ENCODE measurements at places on chromosomes 2 and 18.

GRCh38 chr18:74251297-74252038, 40.3 kb downstream of the CYB5A start:
- DNase-seq = peak; percentile 3

DNA sequence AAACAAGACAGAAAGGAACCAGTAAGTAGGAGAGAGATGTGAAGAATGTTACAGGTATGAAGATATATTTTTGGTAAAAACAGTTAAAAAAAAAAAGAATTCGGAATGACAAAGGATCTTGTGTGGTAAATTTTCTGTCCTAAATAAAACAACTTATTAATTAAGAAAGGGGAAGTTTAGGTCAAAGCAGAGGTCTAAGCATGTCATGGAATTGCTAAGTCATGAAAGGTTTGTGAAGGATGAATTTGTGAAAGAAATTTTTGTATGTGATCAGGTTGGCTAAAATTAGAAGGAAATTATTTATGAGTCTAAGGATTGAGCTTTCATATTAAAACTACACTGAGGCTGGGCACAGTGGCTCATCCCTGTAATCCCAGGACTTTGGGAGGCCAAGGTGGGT, 11.1 kb upstream of the ALPG start:
- DNase-seq = no peak

- DNase-seq = no peak
Measured at GRCh38 chr2:235377176-235377575, 116.7 kb upstream of the AGAP1 start.

DNA sequence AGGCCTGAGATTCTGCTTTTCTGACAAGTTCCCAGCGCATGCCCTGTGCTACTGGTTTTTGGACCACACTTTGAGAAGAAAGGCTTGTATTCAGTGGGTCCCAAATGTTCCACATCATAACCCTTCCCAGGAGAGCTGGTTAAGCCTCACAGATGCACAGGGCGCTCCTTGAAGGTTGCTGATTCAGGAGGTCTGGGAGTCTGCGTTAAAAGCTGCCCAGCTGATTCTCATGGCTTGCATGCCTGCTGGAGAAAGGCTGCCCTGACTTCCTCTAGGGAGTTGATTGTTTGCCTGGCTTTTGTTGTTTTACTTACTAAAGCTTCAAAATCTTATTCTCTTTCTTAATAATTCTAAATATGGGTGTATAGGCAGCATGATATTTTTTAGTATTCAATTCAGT, 20.7 kb downstream of the CRYGD start:
- no peak for DNase-seq

DNA sequence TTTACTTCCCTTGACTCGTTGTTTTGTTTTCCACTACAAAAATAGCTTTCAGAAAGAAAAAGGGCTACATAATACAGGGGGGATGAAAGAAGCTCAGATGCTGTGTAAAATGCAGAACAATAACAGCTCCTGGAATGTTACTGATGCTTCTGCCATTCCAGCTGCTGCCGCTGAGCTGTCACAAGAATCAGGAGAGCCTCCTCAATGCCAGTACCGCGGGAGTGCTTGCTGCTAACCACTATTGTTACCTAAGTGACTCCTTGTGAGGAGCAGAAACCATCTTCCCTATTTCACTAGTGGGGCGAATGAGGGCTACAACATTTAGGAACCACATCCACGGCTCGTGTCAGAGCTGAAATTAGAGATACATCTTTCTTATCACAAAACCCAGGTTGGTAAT, 384.8 kb downstream of the GALR1 start:
- no peak for DNase-seq

DNA sequence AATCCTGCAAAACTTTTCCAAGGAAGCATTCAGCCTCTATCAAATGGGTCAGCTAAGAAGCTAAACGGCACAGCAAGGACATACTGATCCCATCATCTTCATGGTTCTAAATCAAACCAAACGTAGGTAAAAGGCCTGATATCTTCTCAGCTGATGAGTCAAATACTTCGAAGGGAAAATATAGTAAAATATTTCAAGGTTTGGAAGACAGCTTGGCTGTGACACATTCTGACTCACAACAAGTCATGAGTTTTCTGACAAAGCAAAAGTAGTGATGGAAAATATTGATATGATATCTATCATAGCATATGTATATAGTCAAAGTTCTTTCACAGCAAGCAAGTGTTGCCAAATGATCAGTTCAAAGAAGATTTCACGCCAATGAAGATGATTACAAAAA, 31.5 kb downstream of the DOCK10 start:
- no peak for DNase-seq

DNA sequence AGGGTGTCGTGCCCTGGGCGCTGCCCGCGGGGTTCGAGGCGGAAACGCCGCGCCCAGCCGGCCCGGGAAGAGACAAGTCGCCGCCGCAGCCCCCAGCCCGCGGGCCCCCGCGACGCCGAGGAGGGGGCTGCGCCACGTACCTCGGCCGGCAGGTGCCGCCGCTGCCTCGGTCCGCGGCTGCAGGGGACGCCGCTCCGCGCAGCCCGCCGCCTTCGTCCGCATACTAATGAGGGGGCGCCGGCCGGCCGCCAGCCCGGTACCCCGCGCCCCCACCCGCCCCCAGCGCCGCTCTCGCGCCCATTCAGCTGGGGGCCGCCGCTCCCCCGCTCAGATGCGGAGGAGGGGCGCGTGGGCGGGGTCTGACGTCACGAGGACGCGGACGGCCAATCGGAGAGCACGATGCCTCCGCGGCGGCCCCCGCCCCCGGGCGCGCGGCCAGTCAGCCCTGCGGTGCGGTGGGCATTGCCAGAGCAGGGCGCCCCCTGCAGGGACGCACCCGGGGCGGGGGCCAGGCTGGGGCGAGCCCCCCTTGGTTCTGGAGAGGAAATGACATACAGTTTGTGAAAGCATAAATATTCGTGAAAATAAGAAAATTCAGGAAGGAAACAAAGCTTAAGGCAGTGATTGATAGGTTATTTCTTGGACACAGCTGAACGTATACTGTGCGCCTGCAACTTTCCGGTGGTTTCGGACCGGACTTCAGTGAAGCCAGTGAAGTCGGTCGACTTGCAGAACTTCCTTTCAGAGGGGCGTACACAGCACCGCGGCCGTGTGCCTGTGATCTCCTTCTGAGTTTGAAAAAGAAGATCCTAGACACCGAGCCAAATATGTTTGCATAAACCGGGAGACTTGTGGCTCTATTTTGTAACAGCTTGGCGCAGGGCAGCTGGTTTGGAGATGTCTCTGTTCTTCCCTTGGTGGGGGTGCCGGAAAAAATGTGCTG, at the start of gene ST3GAL5:
TSS of gene ST3GAL5 (minus strand) at position 307 of the 943 bp plus-strand sequence. CDS start at position 222, 85 bp downstream.
- DNase-seq = no peak

DNA sequence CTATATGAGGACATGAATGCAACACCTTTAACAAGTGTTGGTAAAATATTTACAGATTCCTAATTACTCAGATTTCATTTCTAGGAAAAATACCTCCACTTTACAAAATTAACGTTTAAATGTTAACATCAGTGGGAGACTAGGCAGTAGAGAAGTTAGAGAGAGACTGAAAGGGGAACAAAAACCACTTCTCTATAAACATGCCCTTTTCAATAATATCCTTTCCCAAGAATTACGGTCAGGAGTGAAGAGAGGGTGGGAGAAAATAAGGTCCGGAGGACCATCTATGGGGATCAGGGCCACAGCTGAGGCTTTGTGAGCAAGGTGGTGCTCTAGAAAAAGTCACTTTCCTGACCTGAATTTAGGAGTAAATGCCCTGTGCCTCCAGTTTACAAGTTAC, 65.3 kb upstream of the WIPF1 start:
- no peak for DNase-seq

DNA sequence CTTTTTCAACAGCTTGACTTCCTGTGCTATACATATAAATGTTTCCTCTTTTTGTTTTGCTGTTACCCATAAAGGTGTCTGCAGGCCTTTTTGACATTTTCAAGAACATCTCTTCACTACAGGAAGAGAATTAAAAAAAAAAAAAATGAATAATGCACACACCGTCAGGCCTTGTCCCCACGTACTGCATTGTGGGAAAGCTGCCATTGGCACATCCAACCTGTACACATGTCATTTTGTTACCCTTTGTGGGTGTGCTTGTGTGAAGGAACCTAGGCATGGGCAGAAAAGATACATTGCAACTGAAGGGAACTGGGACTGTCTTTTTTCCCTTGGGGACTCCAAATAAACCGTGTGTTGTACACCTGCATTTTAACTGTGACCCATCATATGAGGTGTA, 16.8 kb upstream of the TMEM37 start:
- no peak for DNase-seq

DNA sequence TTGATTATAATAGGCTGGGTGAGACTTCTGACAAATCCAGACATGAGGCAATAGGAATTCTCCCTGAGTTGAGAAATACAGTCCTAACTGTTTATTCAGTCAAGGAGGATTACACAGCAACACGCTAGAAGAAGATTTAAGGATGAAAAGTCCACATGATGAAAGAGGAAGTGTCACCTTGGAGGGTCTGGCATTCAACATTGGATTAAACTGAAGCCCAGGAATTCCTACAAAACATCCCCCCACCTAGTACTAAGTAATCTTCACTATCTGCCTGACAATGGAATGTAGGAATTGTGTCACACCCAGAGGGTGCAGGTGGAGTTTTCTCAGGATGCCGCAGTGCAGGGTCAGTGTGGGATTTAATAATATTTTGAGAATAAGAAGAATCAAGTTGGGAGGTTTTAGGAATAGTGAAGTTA, 142.4 kb downstream of the SOCS6 start:
- DNase-seq = no peak

DNA sequence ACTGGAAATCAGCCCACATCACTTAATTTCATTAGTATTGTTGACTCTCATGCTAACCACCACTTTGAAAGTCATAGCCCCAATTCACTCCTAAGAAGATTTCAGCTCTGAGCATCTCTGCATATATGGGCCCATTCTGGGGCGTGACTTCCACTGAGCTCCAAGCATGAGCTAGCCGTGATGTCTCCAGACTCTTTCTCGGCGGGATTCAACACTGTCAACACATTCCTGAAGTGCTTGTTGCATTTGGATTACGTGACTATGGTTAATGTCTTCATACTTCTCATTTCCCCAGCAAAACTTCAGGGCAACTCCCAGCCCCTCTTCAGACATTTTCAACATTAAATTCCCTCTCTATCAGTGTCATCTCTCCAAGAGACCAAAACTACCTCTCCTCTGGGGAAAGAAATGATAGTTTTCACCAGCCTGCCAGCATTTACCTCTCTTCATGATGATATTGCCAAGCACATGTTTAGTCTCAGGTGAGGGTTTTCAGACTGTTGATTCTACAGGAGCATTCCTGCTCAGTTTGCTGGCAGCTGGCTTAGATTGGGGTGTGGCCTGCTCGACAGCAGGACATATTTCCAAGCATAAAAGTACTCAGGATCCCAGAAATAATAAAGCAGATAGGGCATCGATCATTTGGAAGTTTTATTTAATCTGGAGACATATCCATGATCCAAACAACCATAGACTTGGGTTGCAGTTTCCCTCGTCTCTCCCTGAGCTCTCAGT, 81.7 kb downstream of the FEZ2 start:
- DNase-seq = no peak

GRCh38 chr2:201471732-201472393, 20.3 kb downstream of the STRADB start:
- peak; percentile 60 for DNase-seq

DNA sequence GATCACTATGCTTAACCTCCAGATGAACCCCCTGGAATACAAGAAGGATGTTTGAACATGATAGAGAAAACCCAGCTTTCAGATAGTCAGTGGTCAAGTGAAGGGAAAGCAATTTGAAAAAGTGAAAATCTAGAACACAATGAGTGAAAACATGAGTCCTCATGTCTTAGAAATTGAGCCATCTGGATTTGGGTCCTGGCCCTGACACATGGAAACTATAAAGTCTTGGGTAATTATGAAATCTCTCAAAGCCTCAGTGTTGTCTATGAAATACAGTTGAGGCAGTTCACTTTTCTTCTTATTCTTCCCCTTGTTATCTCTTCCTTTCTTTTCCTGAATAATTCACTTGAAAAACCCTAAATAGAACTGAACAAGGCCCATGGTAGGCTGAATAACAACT, 120.6 kb downstream of the EN1 start:
- no peak for DNase-seq

- no peak for DNase-seq
Measured at GRCh38 chr2:10400568-10400977, 47.6 kb downstream of the ODC1 start.

- DNase-seq = no peak
Measured at GRCh38 chr18:67463829-67464228, 52.7 kb downstream of the DSEL start.

- no peak for DNase-seq
Measured at GRCh38 chr2:20796374-20796791, 26.5 kb downstream of the LDAH start.

DNA sequence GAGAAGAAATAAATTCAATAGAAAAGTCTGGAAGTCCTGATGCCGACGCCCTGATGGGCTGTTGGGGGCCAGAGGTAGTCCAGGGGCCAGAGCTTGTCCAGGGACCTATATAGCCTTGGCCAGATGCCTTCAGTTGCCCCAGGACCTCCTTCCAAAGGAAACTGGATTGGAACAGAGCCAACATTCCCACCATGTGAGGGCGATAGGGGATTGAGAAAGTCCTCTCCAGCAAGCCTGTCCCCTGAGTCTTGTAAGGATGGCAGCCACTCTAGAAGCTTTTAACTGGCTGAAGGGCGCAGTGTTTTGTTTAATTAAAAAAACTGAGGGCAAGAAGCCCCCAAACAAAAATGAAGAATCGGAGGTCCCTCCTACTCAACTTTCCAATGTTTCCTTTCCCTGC, 54.9 kb upstream of the CDCA7 start:
- no peak for DNase-seq

- no peak for DNase-seq
Measured at GRCh38 chr2:215528555-215528954, 92.7 kb upstream of the FN1 start.

GRCh38 chr2:240567137-240567871, 980 bp upstream of the RNPEPL1 start:
- no peak for DNase-seq

GRCh38 chr2:74036450-74037195, 51.9 kb downstream of the TET3 start:
- DNase-seq = no peak

DNA sequence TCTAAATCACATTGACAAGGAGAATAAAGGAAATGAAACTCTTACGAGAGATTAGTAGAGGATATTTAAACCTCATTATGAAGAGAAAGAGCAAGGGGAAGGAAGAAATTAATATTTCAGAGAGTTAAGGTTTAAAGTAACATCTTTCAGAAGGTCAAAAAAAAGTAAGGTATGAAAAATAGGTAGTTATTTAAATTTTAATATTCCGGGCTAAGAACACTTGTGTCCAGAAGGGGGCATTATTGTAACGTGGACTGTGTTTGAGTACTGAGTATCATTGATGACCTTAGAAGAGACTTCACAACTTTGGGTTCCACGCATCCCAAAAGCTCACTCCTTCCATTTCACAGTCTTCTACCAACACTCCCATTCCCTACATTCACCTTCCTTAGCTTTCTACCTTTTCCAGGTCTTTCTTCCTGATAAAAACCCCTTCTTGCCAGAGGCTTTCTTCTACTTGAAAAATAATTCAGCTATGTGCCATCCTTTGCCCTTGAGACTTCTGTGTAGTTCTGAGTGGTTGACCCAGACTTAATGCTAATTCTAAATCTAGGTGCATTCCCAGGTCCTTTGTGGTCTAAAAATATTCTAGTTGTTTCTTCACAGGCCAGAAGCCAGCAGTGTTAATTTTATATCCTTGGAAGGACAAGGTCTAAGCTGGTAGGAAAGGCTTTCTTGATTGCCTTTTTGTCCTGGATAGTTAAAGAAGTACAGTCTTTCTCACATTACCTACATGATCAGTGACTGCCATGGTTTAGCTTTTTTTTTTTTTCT, 16.5 kb downstream of the DYNC1I2 start:
- no peak for DNase-seq

- no peak for DNase-seq
Measured at GRCh38 chr2:61044636-61045035, 21.0 kb upstream of the SANBR start.
